ENCODE measurements at places on chromosomes 7 and 10.

- DNase-seq, result no peak
These were observed 46.3 kb downstream of the BUB3 start for GRCh38 chr10:123200531-123200930.

- DNase-seq, result no peak
These were observed 146.7 kb downstream of the DNAJB6 start for GRCh38 chr7:157483515-157483914.

GRCh38 chr7:150411606-150412005 is 32.5 kb downstream of the ZNF775 start:
- no peak for DNase-seq

- DNase-seq, result peak; percentile 38
These were observed 402.6 kb downstream of the NRG3 start for GRCh38 chr10:82277591-82277990.

DNA sequence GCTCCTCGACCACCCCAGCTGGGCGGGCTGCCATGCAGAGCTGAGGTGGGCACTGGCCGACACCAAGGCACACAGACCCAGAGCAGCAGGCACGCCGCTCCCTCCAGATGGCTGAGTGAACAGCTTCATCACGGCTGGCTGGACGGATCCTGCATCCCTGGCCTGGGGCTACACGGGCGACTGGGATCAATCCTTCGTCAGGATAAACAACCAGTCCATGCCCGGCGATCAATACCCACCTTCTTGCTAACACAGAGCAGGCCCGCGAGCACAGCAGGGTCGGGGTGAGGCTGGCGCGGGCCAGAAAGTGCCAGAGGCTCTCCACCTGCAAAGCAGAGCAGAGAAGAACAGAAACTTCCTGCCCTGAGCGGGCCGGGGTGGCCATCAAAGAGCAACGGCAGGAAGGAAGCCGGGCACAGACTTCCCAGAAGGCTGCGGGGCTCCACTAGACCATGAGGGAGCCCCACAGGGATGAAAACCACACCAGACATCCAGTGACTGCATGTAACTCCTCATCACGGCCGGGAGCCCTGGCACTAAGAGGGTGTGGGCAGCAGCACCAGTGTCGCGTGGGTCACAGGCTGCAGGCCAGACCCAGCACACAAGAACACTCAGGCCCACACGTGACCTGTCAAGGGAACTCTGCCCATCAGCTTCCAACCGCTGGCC is 166.4 kb downstream of the MAD1L1 start:
- no peak for DNase-seq

GRCh38 chr7:155803418-155804376 is 8.6 kb downstream of the SHH start:
- no peak for DNase-seq

GRCh38 chr10:47029181-47030009 is 118.2 kb downstream of the PTPN20 start:
- no peak for DNase-seq

DNA sequence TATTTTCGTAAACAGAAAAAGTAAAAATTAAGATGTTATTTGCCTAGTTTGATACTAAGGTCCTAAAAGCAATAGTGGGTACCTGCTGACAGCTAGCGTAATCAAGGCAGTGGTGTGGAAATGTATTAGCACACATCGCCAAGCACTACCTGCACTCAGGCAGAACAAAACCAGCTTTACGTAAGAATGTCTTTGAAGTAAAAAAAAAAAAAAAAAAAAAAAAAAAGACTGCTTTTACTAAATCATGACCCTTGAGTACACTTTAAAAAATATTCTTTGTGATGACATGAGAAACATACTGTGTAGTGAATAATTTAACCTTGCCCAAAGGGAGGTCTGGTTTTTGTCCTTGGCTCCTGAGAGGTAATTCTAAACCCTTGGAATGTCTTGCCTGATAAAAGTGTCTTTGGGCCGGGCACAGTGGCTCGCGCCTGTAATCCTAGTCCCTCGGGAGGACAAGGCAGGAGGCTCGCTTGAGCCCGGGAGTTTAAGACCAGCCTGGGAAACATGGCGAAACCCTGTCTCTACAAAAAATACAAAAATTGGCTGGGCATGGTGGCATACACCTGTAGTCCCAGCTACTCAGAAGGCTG is 12.7 kb downstream of the XRCC2 start:
- no peak for DNase-seq
